ENCODE measurements at places on chromosomes 13 and 19.

DNA sequence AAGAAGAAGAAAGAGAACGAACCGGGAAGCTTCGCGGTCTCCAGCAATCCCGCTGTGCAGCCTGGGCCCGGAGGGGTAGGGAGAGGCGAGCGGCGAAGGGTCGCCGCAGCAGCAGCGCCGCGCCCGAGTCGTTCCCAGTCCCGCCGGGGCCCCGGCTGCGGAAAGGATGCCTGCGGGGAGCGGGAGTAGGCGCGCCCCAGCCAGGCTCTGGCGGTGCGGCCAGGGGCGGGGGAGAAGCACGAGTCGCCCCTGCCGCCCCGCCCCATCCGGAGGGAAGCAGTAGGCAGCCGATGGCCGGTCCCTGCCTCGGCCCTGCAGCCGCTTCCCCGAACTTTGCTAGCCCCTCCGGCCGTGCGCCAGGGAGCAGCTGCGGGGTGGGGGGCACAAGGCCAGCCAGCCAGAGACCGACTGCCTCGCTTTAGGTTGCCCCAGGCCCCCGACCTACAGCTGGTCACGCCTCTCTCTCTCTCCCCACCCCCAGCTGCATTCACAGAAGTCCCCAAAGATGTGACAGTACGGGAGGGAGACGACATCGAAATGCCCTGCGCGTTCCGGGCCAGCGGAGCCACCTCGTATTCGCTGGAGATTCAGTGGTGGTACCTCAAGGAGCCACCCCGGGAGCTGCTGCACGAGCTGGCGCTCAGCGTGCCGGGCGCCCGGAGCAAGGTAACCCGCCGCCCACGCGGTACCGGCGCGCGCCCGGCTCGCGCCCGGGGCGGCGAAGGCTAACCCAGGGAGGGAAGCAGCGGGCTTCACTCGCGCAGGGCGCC lies 1.1 kb downstream of the VSTM2B start:
- no peak for DNase-seq

- DNase-seq: no peak
Measured at GRCh38 chr19:39384839-39385568, 5.9 kb downstream of the PAF1 start.

GRCh38 chr13:28707629-28708427 lies 10.9 kb downstream of the SLC46A3 start:
- DNase-seq: no peak

DNA sequence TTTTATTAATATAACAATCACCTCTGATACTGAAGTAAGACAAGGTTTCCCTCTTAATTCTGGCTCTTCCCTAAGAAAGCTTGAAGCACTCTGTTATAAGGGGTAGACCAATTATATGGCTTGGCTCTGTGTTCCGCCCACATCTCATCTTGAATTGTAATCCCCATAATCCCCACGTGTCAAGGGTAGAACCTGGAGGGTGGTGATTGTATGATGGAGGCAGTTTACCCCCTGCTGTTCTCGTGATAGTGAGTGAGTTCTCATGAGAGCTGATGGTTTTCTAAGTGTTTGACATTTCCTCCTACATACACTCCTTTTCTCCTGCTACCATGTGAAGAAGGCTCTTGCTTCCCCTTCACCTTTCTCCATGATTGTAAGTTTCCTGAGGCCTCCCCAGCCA lies 363.8 kb upstream of the PCDH20 start:
- no peak for DNase-seq

GRCh38 chr19:49361438-49362047 lies 673 bp downstream of the TEAD2 start:
- DNase-seq: peak; percentile 78

All from smooth muscle cell of the brain vasculature (primary cell).